ENCODE measurements at places on chromosomes 5 and 9. TPM values are rescaled to one million over a fixed set of nuclear protein-coding genes. Genes with fewer than 3 reads are reported as not detected.
A peak's percentile ranks its signal among the peaks of the same experiment; 100 is the strongest.

The CORO2A gene
- total RNA-seq: 8.2 TPM

The DNAI1 gene
- not detected for total RNA-seq

The GALNT12 gene
- total RNA-seq: 10.9 TPM

The C5orf34 gene
- 8.9 TPM for total RNA-seq

The APC gene
- total RNA-seq: 19.5 TPM

The CCDC192 gene
- total RNA-seq: not detected

The DRD1 gene
- not detected for total RNA-seq

The INSL4 gene
- total RNA-seq: not detected

The TPM2 gene
- 3.3 TPM for total RNA-seq

The ZSWIM6 gene
- total RNA-seq: 3.0 TPM

The IL4 gene
- total RNA-seq: not detected

The FOXD4L5 gene
- not detected for total RNA-seq

The CCL27 gene
- total RNA-seq: 0.82 TPM

The WWC1 gene
- total RNA-seq: 1.5 TPM

The NTRK2 gene
- not detected for total RNA-seq

The C1QTNF2 gene
- not detected for total RNA-seq

The NR5A1 gene
- total RNA-seq: not detected

The SH3RF2 gene
- total RNA-seq: not detected

The KIF12 gene
- total RNA-seq: not detected

The BDP1 gene
- 28.1 TPM for total RNA-seq

The IFNA2 gene
- not detected for total RNA-seq

DNA sequence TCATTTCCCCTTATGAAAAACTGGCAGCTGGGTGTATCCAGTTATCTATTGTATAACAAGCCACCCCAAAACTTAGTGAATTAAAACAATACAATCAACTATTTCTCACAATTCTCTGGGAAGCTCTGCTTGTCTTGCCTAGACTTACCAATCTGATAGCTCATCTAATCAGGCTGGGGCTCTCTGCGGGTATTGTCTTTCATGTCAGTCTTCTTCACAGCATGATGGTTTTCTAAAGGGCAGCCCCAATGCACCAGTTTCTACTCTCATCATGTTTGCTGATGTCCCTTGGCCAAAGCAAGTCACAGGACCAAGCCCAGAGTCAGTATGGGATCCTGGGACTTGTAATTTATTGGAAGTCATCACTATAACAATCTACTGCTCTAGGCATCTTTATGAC, 433.5 kb downstream of the KIAA0825 start:
- DNase-seq: no peak

DNA sequence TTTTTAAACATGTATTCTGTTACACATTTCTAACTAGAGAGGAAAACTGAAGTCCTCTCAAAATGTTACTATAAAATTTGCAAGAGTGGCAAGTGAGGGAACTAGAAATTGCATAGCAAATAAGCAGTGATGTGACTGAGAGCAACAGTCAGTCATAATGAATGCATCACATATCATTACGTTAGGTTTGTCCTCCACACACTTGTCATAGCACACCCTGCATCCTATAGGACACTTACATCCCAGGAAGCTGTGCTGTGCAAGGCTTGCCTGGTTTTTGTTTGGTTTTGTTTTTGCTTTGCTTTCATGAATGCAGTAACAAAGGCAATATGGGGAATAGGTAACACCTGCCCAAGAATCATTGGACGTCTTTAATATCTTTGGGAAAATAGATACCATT, 10.8 kb downstream of the NFIB start:
- DNase-seq: no peak

DNA sequence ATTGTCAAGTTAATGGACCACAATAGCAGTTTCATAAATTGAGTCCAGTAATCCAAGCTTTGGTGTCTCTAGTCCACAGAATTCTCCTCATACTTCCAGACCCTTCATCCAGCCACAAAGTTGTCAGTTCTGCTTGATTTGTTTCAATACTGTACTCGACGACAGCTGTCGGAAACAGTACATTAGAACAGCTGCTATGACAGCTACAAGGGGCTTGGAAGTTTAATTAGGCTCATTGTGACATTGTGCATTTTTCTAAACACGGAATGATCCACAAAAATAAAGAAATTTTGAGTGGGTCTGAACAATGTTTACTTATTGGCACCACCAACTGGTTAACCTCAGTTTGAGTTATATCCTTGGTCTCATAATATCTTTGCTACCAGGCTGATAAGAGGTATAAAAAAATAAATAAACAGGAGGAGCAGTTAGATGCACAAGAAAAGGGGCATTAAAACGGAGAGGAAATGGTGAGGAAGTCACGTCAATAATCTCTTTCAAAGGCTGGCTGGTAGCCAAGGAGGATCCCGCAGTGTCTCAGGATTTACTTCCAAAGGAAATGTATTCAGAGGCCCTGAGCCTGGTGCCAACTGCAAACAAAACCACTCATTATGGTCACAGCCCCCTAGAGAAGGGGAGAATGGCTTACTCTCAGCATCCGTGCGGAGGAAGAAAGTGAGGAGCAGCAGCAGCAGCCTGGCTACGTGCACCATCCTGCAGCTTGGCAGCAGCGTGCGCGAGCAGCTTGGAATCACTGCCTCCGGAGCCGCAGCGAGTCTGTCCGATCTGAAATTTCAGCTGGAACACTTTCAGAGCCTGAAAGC, 933.8 kb upstream of the DMAC1 start:
- DNase-seq: no peak

- DNase-seq: no peak
Observed at GRCh38 chr9:130732793-130733221, 39.2 kb downstream of the EXOSC2 start.

GRCh38 chr9:31908891-31909480, 475.5 kb upstream of the ACO1 start:
- DNase-seq: no peak

- DNase-seq: no peak
Observed at GRCh38 chr5:151608522-151608921, 17.4 kb upstream of the FAT2 start.

- DNase-seq: no peak
Observed at GRCh38 chr9:122371846-122372245, 1.0 kb downstream of the PTGS1 start.

- DNase-seq: no peak
Observed at GRCh38 chr5:117888688-117889087, 1099.7 kb downstream of the DTWD2 start.

DNA sequence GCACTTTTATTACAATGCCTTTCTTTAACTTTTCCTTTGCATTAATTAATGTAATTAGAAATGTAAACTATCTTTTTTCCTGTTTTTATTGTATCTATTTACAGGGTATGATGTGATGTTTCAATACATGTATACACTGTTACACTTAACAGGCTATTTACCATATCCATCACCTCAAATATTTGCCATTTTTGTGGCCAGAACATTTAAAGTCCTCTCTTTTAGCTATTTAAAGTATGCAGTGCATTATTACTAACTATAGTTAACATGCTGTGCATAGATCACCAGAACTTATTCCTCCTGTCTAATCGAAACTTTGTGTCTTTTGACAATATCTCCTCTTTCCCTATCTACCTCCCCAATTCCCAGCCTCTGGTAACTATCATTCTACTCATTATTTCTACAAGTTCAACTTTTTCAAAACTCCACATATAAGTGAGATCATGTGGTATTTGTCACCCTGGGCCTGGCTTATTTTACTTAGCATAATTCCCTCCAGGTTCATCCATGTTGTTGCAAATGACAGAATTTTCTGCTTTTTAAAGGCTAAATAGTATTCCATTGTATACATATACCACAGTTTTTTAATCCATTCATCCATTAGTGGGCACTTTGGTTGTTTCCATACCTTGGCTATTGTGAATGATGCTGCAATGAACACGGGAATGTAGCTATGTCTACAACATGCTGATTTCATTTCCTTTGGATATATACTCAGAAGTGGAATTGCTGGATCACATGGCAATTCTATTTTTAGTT, 32.8 kb downstream of the OR2K2 start:
- no peak for DNase-seq

- no peak for DNase-seq
Observed at GRCh38 chr5:22390888-22391287, 462.3 kb downstream of the CDH12 start.

- no peak for DNase-seq
Observed at GRCh38 chr5:135195270-135195608, 161.2 kb upstream of the PITX1 start.

- no peak for DNase-seq
Observed at GRCh38 chr5:531101-531748, 7.0 kb upstream of the SLC9A3 start.

DNA sequence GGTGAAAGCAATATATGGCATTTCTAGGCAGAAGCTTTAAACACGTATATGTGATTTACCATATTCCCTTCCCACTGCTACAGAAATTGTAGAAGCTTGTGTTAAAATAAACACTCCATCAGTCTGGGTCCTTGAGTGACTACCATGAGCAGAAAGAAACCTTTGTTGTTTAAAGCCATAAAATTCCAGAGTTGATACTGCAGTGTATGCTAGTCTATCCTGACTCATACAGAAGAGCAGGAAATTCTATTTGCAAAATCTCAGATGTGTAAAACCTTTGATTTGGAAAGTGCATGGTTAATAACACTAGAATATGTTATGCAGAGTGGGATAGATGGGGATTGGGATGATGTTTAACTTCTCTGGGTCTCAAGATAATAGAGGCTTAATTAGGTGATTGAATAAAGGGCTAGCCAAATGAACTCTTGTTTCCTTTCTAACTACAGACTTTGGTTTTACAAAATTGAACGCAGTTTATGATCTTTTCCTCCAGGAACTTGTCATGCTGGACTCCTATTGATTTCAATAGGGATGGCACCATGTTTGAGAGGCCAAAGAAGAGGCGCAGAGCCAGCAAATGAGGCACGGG, 282.7 kb upstream of the VLDLR start:
- DNase-seq: no peak

- no peak for DNase-seq
Observed at GRCh38 chr5:126939887-126940286, 90.5 kb downstream of the MARCHF3 start.

- DNase-seq: no peak
Observed at GRCh38 chr9:86706391-86706790, 240.9 kb downstream of the GAS1 start.

DNA sequence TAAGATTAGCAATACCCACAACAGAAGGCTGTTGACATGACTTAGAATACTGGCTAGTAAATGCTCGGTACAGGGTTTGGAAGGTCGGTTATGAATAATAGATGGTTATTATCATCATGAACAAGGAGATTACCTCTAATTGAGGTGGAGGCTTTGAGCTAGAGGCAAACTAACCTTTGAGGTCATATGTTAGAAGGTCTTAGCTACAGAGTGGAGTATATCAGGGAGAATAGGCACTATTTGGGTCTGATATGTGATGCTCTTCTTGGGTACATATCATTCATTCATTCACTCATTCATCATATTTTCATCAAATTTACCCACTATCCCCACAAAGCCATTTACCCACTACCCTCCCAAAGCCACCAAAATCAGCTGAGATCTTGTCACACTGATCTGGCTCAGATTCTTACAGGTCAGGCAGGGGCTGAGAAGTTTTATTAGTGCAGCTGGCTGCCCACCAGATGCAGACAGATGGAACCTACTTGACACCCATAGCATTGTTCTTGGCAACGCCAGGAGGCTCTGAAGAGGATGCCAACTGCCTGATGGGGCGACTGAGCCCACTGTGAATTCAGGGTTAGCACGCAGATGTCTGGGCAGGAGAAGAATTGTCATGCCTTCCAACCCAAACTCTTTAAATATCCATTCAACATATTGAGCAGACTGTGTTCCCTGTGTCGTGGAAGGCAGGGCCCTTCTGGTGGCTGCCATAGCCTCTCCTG, 90.2 kb upstream of the SH3PXD2B start:
- DNase-seq: no peak

DNA sequence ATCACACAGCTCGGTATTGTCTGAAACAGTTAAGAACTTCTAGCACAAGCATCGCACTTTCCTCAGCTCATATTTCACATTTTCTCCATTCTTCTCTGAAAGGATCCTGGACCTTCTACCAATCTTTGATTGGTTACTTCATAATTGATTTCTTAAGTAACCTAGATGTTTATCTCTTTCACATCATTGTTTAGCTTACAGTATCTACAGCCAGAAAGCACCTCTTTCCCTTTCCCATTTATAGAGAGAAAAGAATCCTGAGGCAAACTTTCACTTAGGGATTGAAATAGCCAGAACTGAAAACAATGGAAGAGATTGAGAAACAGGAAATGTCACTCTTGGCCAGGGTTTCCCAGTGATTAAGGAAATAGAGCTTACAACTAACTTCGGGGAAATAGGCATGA, 2.5 kb downstream of the IL33 start:
- no peak for DNase-seq

- peak; percentile 20 for DNase-seq
Observed at GRCh38 chr5:142151436-142152383, 43.1 kb downstream of the NDFIP1 start.

DNA sequence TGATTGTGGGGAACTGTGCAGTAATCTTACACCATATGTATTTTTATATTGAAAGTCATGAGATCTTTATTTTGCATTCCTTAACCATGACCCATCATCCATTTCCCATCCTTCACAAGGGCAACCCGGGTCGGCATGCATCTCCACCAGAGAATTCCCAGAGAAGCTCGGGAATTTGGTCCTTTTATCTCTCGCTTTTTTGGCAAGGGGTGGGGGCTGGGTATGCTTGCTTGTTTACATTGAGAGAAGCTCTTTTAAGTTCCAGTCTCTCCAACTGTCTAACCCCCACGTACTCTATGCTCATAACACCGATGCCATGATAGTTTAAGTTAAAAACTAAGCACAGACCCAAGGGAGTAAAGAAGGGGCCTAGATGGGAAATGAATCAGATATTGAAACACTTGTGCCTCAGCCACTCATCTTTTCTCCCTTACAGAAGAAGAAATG, 109.9 kb upstream of the NFIB start:
- DNase-seq: no peak

DNA sequence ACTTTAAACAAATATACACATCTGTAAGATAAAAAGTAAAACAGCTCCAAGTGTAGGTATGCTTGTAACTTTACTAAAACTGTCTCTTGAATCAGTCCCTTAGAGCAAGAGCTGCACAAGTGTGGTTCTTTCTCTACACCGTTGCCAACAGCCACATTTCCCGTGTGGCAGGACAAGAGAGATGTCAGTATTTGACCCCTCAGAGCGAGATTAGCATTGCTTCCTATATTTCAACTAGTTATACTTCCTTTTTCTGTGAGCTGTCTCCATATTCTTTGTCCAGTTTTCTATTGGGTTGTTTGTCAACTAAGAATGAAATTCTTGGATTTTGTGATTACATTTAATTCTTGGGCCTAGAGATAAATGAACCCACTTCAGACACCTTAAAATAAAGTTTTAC, 8.0 kb downstream of the PLIN2 start:
- DNase-seq: no peak

DNA sequence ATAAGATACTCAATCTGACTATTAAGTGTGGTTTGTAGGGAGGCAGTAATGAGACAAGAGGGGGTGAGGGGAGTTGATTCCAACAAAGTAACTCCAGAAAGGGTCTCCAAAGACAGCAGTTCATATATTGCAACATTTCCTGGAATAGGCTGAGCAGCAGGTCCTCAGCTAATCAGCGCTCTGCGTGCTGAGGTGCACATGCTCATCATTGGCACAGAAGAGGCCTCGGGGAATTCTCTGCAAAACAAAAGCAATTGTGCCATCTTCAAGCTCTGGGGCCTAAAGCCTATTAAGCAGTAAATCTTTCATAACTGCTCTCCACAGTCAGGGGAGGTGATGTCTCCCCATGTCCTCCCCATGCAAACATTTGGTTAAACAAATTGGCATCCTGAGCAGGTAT, 357.3 kb downstream of the SPOCK1 start:
- no peak for DNase-seq

- DNase-seq: no peak
Observed at GRCh38 chr9:136020671-136021070, 59.5 kb upstream of the UBAC1 start.

GRCh38 chr5:54895816-54896341, 89.5 kb downstream of the ESM1 start:
- no peak for DNase-seq

All from activated naive CD8-positive, alpha-beta T cell treated with anti-CD3 and anti-CD28 coated beads for 36 hours (primary cell).